Omental fat pad (tissue), 4 donors: ENCODE measurements at places on chromosomes 13 and 19. TPM values are rescaled to one million over a fixed set of nuclear protein-coding genes. Genes with fewer than 3 reads are reported as not detected.

- no peak for DNase-seq
Measured at GRCh38 chr13:84207509-84207908, 325.2 kb upstream of the SLITRK1 start.

DNA sequence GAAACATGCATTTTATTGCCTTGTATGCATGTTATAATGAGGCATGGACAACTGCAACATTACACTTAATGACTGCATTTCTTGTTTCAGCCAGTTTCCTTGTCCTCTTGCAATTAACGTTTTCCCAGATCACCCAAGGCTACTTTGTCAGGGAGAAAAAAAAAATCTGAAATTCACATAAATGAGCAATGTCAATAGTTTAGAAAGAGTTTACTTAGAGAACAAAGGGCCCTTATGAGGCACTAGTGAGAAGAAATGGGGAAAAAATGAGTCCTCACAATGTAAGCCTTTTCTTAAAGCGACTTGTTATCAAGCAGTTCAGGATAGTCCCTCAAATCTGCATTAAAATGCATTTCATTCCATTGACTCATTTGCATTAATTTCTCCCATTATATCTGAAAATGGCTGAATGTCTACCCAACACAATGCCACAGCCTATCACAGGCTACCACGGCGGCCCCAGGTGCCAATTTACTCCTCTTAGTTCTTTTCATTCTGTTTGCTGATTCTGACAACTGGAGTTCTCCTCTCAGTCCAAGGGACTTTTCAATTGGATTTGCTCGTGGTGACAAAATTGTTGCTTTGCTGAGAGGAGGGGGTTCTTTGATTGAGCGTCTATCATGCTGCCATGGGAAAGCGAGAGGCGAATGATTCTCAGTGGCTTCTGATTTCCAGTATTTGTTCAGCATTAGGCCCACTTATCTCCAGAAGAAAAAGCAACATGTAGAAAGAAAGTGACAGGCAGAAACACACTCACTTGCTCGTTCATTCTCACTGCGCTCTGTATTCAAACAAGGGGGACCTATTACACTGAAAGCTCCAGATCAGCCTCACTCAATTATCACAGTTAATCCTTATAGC, 107.1 kb downstream of the DACH1 start:
- no peak for DNase-seq

DNA sequence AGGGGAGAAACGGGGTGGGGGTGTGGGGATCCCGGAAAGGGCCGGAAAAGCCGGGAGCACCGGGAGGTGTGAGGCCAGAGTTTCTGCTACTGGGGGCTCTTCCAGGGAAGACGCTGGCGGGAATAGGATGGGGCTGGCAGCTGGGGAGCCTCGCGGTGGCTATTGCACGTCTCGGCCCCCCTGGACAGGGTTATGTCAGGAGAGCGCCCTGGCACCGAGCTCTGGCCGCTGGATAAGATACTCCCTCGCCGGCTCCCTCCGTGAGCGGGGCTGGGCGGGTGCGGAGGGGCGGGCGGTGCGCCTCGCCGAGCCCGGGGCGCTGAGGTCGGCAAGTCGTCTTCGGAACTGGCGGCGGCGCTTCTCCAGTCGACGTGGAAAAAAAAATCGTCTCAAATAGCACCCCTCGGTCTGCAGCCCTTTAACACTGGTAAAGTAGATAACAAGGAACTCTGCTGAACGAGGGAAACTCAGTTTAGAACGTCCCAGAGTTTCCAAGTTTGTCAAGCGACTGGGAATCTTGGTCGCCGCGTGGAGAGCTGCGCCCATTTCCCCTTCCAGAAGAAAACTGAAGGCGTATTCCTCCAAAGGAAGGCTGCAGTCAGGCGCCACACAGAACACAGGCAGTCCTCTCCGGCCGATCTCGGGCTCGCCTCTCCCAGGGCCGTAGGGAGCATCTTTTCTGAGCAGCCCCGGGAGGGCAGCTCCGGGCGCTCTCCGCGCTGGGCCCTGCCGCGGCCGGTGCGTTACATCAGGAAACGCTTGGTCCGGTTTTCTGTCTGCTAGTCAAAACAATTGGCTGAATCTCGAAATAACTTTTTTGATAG, 115.1 kb downstream of the KCNRG start:
- no peak for DNase-seq

Gene SLC17A7
- total RNA-seq, result 1.0 TPM
